Breast epithelium (tissue), 4 donors: ENCODE measurements at places on chromosomes 5 and 9. TPM values are rescaled to one million over a fixed set of nuclear protein-coding genes. Genes with fewer than 3 reads are reported as not detected.

DNA sequence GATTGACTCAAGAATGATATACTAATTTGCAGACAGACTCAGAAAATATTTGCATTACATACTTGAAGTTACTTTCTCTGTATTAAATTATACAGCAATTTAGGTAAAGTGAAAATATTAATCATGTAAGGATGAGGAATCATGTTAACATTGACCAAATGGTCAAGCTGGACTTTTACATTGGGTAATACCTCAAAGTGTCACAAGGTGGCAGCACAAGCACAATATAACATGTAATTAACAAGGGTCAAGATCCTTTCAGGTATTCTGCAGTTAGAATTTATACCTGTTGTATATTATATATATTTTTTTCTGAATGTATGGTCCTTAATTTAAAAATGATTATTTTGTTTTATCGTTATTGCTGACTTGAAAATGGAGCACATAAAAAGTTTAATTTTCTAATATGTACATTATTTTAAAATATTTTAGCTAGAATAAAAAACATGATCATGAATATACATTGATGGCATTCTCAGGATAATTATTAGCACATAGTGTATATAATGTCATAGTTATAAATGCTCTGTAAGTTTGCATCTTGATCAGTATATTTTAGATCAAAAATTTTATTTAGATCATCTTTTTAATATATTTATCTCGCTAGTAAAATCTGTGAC, 8.6 kb downstream of the HAPLN1 start:
- no peaks in the 10 kb centered on the region for H3K36me3 ChIP-seq
- no peaks in the 10 kb centered on the region for H3K4me1 ChIP-seq

DNA sequence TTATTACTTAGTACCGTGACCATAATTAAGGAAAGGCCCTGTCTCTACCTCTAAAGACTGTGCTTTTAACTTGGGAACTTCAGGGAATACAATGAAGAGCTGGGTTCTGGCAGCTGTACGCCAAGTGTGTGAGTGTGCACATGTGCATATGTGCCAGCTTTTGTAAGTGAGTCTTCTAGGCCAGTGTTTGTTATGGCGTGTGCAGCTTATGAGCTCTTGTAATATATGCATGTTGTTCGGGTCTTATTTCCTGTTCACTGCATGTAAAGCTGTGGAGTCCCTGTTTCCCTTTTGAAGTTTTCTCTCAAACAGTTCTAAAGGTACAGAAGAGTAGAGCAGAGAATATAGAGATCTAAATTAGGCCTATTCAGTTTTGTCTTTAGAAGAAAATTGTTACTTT, 30.5 kb downstream of the TGFBR1 start:
- no peaks in the 10 kb centered on the region for H3K27me3 ChIP-seq
- H3K27ac ChIP-seq, result no peak overlapping the region
- DNase-seq, result no peak
- H3K4me3 ChIP-seq, result no peak overlapping the region

PDE6A gene
- total RNA-seq, result not detected

GRCh38 chr5:67195406-67196275, 958 bp downstream of the CD180 start:
- H3K4me1 ChIP-seq, result peaks cover 10% of the 10 kb centered on the region
- H3K27me3 ChIP-seq, result no peaks in the 10 kb centered on the region
- no peak overlapping the region for H3K4me3 ChIP-seq
- H3K36me3 ChIP-seq, result no peaks in the 10 kb centered on the region
- no peak for DNase-seq

WWC1 gene
- total RNA-seq, result 0.96 TPM

DNA sequence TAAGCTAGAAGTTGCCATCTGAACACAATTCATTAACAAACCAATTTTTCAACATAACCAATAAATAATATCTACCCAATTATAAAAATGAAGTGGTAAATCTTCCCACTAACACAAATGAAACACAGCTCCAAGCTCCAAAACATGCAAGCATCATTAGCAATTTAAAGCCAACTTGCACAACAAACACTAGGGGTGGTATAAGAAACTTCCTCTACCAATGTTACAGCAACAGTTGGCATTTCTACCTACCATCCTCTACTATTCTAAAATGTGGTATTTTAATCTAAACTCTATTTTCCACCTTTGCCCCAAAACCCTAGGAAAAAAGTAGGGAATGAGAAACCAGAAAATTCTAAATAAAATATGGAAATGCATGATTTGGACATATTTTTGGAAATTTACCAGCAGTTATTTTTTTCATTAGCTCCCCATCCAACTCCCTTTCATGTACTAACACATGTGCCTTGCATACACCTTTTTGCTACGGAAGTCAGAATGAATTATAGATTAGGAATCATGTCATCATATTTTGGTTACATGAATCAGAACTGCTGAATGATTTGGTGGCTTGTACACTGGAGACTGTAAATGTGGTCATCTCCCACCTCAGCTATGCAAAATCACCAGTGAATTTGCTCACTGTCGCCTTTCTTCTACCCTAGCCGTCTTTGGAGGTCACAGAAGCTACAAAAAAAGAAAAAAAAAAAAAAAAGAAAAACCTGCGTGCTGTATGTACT, 4.1 kb downstream of the NR6A1 start:
- H3K27ac ChIP-seq, result no peak overlapping the region
- H3K4me3 ChIP-seq, result no peak overlapping the region
- no peaks in the 10 kb centered on the region for H3K36me3 ChIP-seq
